H1 (cell line): ENCODE measurements at places on chromosomes 5 and 9. TPM values are rescaled to one million over a fixed set of nuclear protein-coding genes. Genes with fewer than 3 reads are reported as not detected.

DNA sequence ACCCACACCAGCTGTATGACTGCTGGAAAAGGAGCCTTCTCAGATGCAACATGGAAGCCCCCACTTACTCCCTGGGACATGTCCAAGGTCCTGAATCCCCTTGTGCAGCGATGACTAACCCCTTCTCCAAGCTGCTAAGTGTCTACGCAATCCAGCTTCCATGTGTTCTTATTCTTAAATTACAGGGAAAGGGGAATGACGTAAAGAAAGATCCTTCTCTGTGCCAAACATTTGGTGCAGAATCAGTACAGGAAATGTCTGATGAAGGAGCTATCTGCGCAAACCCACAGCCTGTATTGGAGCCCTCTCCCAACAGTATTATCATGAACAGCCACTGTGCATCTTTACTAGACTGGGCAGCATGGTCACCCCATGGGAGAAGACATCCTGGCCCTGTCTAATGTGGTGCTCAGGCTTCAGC, 183.2 kb downstream of the FRMD3 start:
- no peak overlapping the region for H3K27ac ChIP-seq
- no peaks in the 10 kb centered on the region for H3K4me1 ChIP-seq
- no peak for DNase-seq
- H3K27me3 ChIP-seq, result no peaks in the 10 kb centered on the region
- no peak overlapping the region for H3K4me3 ChIP-seq

- no peaks in the 10 kb centered on the region for H3K36me3 ChIP-seq
- no peak overlapping the region for H3K27ac ChIP-seq
- H3K27me3 ChIP-seq, result no peaks in the 10 kb centered on the region
- no peak for DNase-seq
- H3K4me3 ChIP-seq, result no peak overlapping the region
- H3K4me1 ChIP-seq, result peaks cover 4% of the 10 kb centered on the region; the same call in 1 of the 2 replicates
These were observed 1.8 kb downstream of the HSPB3 start for GRCh38 chr5:54457094-54457862.

DNA sequence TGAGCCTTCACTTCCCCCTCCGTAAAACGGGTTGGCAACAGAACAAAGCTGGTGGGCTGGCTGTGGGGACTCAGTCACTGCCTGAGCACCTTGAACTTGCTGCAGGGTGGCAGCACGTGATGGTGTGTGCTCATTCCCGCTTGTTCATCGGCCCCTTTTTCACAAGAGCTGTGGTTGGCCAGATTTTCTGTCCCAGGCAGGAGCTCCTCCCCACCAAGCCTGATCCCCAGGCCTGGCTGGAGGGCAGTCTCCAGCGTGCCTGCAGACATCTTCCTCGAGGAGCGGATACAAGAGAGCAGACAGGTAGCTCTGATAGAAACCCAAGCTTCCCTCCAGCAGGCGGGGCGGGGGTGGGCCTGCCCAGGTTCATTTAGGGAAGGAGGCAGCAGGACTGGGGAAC, 61.9 kb upstream of the ORM1 start:
- no peak for DNase-seq
- no peak overlapping the region for H3K4me3 ChIP-seq
- no peaks in the 10 kb centered on the region for H3K27me3 ChIP-seq
- no peaks in the 10 kb centered on the region for H3K36me3 ChIP-seq
- H3K4me1 ChIP-seq, result no peaks in the 10 kb centered on the region

- DNase-seq, result no peak
- H3K4me1 ChIP-seq, result peaks cover 6% of the 10 kb centered on the region; the same call in 1 of the 2 replicates
- no peak overlapping the region for H3K27ac ChIP-seq
- peaks cover 86% of the 10 kb centered on the region for H3K27me3 ChIP-seq
These were observed 15.0 kb upstream of the TIFAB start for GRCh38 chr5:135467051-135467625.

DNA sequence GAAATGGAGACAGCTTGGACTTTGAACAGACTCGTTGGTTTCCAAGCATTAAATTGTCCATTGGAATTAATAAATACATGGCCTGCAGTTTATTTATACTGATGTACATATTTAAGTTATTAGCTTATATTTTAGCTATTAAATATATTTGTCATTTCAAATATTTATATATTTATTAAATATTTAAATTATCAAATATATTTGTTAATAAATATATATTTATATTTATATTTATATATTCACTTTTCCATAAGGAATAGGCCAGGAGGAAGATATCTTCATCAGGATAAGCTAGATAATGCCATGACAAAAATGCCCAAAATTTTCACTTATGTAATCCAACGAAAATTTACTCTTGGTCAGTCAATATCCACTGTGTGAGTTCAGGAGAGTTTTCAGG, 229.9 kb downstream of the ZNF608 start:
- no peak overlapping the region for H3K27ac ChIP-seq
- DNase-seq, result no peak
- H3K4me1 ChIP-seq, result no peaks in the 10 kb centered on the region
- no peaks in the 10 kb centered on the region for H3K27me3 ChIP-seq
- no peaks in the 10 kb centered on the region for H3K36me3 ChIP-seq

DNA sequence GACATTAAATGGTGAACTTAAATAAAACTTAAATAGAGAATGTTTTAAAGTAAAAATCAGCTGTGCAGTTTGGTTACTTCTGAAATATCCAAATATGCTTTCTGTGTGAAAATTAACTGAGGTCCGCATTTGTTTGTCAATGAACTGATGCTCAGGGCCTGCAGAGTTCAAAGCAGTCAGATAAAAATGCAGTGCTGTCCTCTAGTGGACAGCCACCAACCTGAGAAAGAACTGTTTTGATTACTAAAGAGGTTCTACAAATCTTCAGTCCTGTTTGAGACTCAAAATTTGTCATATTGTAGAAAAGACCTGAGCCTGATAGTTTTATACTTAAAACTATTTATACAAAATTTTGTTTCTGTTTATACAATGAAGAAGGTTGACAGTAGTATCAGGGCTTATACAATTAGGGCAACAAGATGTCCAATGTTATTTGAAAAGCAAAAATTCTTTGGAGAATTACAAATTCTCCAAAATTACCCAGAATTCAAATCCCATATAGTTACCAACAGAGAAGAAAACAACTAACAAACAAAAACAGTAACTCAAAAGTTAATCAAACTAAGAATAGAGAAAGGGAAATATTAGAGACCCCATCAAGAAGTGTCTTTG, 232.3 kb upstream of the TBCA start:
- no peak overlapping the region for H3K27ac ChIP-seq
- no peak overlapping the region for H3K4me3 ChIP-seq
- DNase-seq, result no peak

DNA sequence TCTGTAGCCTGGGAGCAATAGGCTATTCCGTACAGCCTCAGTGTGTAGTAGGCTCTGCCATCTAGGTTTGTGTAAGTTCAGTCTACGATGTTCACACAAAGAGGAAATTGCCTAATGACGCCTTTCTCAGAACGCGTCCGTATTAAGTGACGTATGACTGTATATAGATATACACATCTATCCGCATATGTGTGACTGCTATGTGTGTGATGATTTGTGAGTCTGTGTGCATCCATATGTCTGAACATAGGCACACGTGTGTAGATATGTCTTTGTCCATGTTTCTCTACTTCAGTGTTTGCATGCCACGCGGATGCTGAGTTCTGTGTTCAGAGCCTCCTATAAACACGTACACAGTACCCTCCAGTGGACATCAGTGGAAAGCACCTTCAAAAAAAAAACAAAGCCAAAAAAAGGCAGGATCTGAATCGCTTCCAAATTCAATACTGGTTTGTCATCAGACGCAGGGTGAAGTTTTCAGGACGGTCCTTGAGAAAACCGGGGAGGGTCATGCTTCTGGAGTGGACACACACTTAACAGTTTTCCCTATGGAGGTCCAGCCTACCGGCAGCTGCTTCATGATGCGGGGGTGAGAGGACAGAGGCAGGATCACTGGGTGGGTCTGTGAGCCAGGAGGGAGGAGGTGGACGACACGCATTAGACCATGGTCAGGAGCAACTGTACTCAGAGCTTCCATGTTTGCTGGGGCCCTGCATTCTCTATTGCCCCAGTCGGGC, 29.5 kb upstream of the ALDH1B1 start:
- H3K4me3 ChIP-seq, result no peak overlapping the region
- H3K4me1 ChIP-seq, result no peaks in the 10 kb centered on the region
- DNase-seq, result no peak

- H3K36me3 ChIP-seq, result no peaks in the 10 kb centered on the region
- H3K27ac ChIP-seq, result no peak overlapping the region
- DNase-seq, result no peak
- H3K4me1 ChIP-seq, result peaks cover 6% of the 10 kb centered on the region
- no peaks in the 10 kb centered on the region for H3K27me3 ChIP-seq
These were observed 426.8 kb downstream of the KIAA0825 start for GRCh38 chr5:94191604-94192003.

DNA sequence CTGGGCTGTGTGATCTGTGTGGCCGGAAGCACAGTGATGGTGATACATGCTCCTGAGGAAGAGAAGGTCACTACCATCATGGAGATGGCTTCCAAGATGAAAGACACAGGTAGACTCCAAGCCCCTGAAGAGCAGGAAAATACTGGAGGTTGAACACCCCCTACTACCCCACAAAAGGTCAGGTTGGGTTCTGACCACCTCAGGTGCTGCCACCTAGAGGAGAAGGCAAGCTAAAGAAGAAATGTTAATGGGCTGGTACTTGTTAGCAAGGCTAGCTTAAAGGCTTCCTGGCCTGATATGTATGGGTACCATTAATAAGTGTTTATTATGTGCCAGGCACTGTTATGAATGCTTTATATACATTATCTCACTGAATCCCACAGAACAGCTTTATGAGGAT, 11.7 kb downstream of the NIPAL4 start:
- no peaks in the 10 kb centered on the region for H3K4me1 ChIP-seq
- no peaks in the 10 kb centered on the region for H3K36me3 ChIP-seq
- H3K27me3 ChIP-seq, result no peaks in the 10 kb centered on the region
- H3K4me3 ChIP-seq, result no peak overlapping the region
- no peak for DNase-seq
- H3K27ac ChIP-seq, result no peak overlapping the region

GRCh38 chr5:6424110-6424659, 24.5 kb upstream of the UBE2QL1 start:
- DNase-seq, result no peak
- H3K4me3 ChIP-seq, result no peak overlapping the region
- H3K27me3 ChIP-seq, result peaks cover 1% of the 10 kb centered on the region
- no peaks in the 10 kb centered on the region for H3K4me1 ChIP-seq
- no peak overlapping the region for H3K27ac ChIP-seq
- no peaks in the 10 kb centered on the region for H3K36me3 ChIP-seq

DNA sequence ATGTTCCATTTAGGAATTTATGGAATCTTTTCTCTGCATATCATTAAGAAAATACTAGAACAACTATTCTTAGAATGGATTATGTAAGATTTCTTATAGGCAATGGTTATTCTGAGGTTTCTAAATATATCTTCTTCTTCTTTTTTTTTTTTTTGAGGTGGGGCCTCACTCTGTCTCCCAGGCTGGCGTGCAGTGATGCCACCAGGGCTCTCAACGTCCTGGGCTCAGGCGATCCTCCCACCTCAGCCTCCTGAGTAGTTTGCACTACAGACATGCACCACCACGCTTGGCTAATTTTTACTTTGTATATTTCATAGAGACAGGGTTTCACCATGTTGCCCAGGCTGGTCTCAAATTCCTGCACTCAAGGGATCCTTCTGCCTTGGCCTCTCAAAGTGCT, 137.2 kb downstream of the SREK1 start:
- H3K4me3 ChIP-seq, result no peak overlapping the region
- no peak overlapping the region for H3K27ac ChIP-seq
- no peaks in the 10 kb centered on the region for H3K36me3 ChIP-seq
- no peak for DNase-seq
- no peaks in the 10 kb centered on the region for H3K4me1 ChIP-seq

DNA sequence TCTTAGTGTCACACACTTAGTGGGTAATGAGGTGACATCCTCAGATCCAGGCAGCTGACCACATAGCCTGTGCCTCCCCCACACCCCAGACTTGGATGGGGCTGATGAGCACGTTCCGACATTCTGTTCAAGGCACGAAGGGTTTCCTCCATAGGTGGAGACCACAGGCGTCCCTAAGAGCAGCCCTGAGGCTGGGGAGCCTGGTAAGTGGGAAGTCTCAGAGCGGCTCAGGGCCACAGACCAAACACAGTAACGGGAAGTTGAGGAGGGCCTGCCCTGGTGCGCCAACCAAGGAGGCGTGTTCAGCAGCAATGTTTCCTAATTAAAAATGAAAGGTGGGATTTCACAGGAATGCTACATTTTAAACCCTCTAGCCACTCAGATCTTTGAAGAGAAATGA, 102.3 kb upstream of the PHYKPL start:
- H3K4me1 ChIP-seq, result no peaks in the 10 kb centered on the region
- no peak for DNase-seq
- H3K36me3 ChIP-seq, result no peaks in the 10 kb centered on the region
- no peak overlapping the region for H3K27ac ChIP-seq
- no peak overlapping the region for H3K4me3 ChIP-seq

DNA sequence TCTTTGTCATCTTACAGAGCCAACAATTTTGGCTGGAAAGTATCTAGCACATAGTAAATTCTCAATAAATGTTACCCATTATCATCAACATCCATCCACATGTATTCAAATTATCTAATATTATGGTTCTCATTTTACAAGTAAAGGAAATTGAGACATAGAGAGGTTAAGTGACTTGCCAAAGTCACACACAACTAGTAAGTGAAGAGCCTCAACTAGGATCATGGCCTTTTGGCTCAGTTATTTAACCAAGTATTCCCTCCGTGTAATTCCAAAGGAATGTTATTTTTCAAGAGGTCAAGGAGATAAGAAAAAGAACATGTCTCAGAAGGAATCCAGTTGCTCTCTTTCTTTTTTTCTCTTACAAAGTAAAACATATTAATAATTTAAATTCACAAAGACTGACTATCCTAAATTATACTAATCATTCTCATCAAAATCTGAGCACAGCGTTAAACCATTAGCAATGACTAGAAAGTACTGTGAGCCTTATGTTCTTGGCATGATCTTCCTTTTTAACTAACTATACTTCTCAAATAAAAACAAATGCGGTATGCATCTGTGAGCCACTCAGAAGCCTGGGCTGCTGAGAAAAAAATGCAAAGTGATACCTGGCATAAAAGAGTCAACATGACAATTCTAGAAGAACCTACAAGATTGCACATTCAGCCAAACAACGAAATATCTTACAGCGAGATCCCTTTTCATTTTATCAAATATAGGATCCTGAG, 350.9 kb downstream of the GLIS3 start:
- no peaks in the 10 kb centered on the region for H3K27me3 ChIP-seq
- DNase-seq, result no peak
- peaks cover 7% of the 10 kb centered on the region; the same call in 1 of the 2 replicates for H3K4me1 ChIP-seq
- H3K27ac ChIP-seq, result no peak overlapping the region

DNA sequence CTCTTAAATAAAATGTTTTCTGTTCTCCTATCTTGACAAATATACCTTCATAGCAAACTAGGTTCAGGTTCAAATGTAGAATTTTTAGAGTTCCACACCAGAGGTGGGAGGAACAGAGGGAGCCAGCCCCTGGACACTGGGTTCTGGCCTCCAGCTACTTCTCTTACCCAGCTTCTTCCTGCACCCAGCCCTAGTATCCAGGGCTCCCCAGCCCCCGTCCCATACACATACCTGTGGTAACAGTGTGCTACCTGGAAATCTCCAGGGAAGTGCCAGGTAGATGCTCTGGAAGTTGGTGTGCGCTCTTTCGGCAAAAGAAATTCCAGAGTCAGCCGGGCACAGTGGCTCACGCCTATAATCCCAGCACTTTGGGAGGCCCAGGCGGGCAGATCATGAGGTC, 33.9 kb upstream of the IL6ST start:
- no peaks in the 10 kb centered on the region for H3K4me1 ChIP-seq
- H3K36me3 ChIP-seq, result no peaks in the 10 kb centered on the region
- DNase-seq, result no peak

The TMEM252 gene
- not detected in 2 replicates for total RNA-seq

The HOMER1 gene
- total RNA-seq, result 49.5 and 57.9 TPM in 2 replicates

The NRG2 gene
- 0.21 and 0.54 TPM in 2 replicates for total RNA-seq

The GARIN3 gene
- not detected in 2 replicates for total RNA-seq

The S1PR3 gene
- total RNA-seq, result 6.4 and 7.2 TPM in 2 replicates

The CNTFR gene
- 1.2 and 1.5 TPM in 2 replicates for total RNA-seq
